ENCODE measurements at places on chromosomes 11 and 22.

GRCh38 chr11:12439615-12440014 is 62.2 kb downstream of the PARVA start:
- DNase-seq, result no peak

GRCh38 chr11:110755941-110756340 is 43.7 kb upstream of the ARHGAP20 start:
- DNase-seq, result no peak

DNA sequence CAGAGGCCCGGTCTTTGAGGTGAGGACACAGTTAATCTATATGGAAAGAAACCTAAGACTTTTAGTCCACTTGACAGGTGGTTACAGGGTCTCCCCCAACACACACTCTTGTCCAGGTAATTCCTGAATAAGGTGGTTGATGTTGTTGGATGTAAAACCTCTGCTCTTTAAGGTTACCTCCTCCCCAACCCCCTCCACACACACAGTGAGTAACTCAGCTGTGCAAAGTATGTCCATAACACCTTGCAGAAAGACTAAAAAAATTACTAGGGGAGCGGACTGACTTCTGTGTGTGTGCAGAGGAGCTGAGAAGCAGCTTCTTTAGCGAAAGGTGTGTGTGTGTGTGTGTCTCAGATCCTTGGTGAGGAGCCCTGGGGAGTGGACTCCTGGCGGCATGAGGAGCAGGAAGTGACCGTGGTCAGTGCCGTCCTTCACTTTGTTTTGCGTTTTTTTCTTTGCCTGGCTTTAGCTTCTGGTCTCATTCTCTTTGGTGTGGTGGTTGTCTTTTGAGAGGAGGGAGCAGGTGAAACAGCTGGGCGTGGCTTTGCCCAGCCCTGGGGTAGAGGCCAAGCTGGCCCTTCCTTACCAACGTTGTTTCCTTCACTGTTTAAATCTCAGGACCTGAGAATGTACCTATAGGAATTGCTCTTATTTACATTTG is 1.7 kb downstream of the ZBED4 start:
- no peak for DNase-seq

DNA sequence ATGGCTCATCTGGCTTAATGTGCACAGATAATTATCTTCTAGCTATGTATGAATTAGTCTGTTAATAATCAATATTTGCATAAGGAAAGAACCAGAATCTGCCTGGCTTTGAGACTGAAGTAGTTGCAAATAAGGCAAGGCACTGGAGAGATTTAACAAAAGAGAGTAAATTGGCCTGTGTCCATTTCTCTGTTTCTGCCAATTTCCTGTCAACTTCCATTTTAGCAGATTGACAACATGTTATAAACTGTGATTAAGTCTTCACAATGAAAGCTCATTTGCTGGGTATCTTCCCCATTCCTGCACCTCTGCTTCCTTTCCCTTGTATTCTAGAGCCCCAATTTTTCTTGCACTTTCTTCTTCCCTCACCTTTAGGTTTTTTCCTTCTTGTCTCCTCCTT is 5.3 kb upstream of the TMEM123 start:
- no peak for DNase-seq

- no peak for DNase-seq
Observed at GRCh38 chr11:127105593-127106541, 105.3 kb upstream of the KIRREL3 start.

- peak; percentile 31 for DNase-seq
Observed at GRCh38 chr11:57781529-57781943, 19.9 kb downstream of the CTNND1 start.
